SK-N-SH treated with all-trans-retinoic acid at 6 μM for 48 hours (cell line): ENCODE measurements at places on chromosomes 7 and 10.

GRCh38 chr7:2299131-2299829, 15.0 kb downstream of the SNX8 start:
- ATAC-seq = no peak

DNA sequence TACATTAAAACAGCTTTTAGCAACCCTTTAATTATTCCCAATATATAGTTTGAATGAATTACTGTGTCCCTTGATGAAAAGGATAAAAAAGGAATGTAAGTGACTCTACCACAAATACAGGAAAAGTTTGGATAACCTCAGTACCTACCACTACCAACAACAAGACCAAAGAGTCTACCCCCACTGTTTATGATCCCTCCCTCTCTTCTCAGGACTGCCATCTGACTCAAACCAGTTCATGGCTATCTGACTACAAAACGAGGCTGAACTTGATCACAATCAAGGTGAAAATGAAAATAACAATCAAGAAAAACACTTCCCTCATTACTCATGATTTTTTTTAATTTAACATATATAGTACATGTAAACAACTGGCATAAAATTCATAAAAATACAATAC, 108.7 kb downstream of the DPY19L1 start:
- no peak for ATAC-seq

DNA sequence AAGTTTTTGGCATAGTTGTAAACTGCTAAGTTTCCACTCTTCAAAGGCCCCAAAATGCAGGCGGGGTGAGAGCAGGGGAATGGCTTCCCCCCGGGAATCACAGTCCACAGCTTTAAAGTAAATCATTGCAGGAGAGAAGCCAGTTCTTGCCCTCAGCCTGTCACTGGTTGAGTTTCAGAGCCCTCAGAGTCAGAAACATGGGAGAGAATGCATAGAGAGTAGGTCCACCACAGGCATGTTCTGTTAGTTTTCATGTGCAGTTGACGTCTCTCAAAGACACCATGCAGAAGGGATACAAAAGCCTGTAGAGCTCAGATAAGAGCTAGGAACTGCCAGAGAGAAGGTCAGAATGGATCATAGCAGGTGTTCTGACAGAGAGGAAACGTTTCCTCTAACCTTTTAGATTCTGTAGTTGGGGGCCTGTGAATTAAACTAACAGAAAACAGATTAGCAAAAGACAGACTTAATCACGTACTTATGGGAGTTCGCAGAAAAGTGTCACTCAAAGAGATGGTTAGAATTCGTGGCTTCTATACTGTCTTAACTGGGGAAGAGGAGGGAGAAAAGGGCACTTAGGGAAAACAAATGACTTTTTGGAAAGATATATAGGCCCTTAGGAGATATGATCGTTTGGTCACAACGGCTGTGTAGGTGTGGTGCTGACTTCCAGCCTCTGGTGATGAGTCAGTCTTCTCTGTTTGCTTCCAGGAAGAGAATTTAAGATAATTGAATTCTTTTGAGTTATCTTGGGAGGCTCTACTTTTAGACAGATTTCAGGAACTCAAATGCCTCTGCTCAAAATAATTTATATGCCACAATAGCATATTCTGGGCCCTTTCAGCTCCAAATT, 48.0 kb upstream of the MSRB2 start:
- ATAC-seq = peak; percentile 33; the same call in 1 of the 3 replicates

DNA sequence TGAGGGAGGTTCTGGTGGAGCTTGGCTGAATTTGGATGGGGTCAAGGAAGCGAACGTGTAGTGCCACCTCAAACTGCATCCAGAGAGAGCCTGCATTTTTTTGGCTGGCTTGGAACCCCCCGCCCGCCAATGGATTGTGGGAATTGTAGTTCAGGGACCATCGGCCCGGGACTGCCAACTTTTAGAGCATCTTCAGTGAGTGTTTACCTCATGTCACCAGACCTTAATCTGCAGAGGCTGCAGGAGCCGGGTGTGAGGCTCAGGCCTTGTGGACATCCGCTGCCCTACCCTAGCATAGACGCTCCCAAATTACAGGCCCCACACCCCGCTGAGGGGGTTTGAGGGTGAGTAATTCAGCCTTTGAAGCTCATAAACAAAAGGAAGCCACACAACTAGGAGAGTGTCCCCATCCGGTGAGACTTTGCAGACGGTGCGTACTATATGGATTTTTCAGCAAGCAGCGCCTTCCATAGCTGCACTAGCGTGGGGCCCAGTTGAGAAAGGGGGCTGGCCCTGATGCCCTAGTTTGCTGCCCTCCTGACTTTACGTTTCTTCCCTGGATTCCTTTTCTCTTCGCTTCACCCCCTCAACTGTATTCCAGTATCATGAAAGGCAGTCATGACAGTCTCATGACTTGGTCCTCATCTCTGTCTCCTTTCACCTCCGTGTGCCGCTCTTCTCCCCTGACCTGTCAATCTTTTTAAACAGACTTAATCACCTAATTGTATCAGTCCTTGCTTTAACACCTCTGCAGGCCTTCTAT, 717 bp downstream of the CNPY4 start:
- peak; percentile 83 for ATAC-seq

- no peak for ATAC-seq
These were observed 73.7 kb downstream of the GAD2 start for GRCh38 chr10:26290236-26290635.

GRCh38 chr7:132804849-132805485, 228.7 kb upstream of the PLXNA4 start:
- no peak for ATAC-seq

GRCh38 chr10:2604891-2605290, 462.5 kb upstream of the PFKP start:
- no peak for ATAC-seq
